Breast epithelium (tissue), 4 donors: ENCODE measurements at places on chromosomes 4 and X. TPM values are rescaled to one million over a fixed set of nuclear protein-coding genes. Genes with fewer than 3 reads are reported as not detected.

The LRCH2 gene
- 2.0 TPM for total RNA-seq

The POLN gene
- 3.3 TPM for total RNA-seq

The PDE6B gene
- total RNA-seq: 2.7 TPM

The RAB41 gene
- not detected for total RNA-seq

DNA sequence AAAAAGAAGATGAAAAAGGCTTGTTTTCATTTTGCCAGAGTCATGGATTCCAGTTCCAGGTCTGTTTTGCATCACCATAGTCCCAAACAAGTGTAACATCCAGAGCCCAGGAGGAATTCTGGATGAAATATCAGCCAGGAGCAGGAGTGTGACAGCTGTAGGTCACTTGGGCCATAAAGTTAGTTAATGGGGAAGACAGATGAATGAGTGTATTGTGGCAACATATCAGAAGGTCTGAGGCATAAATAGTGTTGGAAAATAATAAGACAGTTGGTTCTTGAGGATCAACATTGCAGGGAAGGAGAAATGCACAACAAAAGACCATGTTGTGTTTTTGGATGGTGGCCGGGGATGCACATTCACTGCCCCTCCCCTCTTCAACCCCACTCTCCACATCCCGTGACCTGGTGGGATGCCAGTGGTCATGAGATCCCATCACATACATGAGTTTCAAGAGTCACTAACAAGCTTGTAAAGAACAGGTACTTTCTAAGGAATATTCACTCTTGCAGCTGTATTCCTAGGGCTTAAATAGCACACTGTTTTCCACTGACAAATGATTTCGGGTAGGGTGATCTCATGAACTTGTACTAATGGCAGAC lies 83.1 kb upstream of the IGFBP7 start:
- no peaks in the 10 kb centered on the region for H3K36me3 ChIP-seq
- no peaks in the 10 kb centered on the region for H3K27me3 ChIP-seq
- H3K4me3 ChIP-seq: no peak overlapping the region
- no peak for DNase-seq
- no peak overlapping the region for H3K27ac ChIP-seq

- H3K4me3 ChIP-seq: no peak overlapping the region
- DNase-seq: no peak
- no peaks in the 10 kb centered on the region for H3K36me3 ChIP-seq
- H3K27me3 ChIP-seq: no peaks in the 10 kb centered on the region
Measured at GRCh38 chrX:11239230-11239629, 54.0 kb upstream of the AMELX start.

GRCh38 chrX:11887175-11887574 lies 129.1 kb downstream of the MSL3 start:
- no peak overlapping the region for H3K27ac ChIP-seq
- H3K36me3 ChIP-seq: no peaks in the 10 kb centered on the region
- H3K4me1 ChIP-seq: no peaks in the 10 kb centered on the region

DNA sequence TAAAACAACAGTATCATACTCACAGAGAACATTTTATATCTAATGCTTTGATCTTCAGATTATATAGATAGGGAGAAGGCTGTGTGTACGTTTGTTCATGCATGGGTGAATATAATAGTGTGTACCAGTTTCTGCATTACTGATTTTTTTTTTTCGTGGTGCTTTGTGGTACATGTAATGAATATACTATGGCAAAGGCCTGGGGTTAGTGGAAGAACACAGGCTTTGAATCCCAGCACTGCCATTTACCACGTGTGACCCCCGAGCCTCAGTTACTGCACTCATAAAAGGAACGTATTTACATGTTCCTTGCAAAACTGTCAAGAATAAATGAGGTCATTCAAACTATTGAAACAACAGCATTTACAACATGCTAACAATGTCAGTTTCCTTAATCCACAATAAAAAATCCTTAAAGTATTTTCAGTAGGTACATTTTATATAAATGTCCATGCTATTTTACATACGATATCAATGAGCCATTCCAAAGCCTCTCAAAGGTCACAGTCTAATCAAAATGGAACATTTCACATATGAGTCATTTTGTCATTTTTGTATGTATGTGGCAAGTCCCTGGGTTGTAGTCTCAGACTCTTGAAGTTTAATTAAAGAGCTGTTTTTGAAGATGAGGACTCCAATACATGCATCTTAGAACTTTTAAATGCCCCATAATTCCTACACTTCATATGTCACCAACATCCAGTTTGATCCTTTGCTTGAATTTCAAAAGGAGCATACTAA lies 242.8 kb downstream of the PPP3CA start:
- H3K27ac ChIP-seq: no peak overlapping the region
- H3K27me3 ChIP-seq: no peaks in the 10 kb centered on the region
- H3K4me3 ChIP-seq: no peak overlapping the region
- no peaks in the 10 kb centered on the region for H3K36me3 ChIP-seq
- peaks cover 3% of the 10 kb centered on the region for H3K4me1 ChIP-seq
